ENCODE measurements at places on chromosomes 16 and 17. TPM values are rescaled to one million over a fixed set of nuclear protein-coding genes. Genes with fewer than 3 reads are reported as not detected.

GRCh38 chr17:46115699-46116098 is 77.5 kb downstream of the KANSL1 start:
- no peak for DNase-seq

DNA sequence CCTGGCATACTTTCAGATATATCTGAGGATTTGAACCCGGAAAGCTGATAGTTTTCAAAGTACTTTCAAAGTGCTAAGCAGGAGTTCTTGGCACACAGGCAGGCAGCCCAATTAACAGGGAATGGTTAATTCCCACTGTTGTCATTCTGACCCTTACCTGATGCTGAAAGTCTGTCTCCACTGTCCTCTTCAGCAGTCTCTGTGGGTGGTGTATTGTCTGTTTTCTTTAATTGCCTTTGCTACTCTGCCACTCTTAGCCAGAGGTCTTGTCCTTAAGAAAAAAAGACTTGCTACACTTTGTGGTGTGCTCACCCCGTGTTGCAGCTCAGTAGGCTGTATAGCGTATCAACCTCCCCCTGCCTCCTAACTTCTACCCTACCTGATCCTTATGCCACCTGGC is 63.2 kb upstream of the SLC12A3 start:
- no peak for DNase-seq

DNA sequence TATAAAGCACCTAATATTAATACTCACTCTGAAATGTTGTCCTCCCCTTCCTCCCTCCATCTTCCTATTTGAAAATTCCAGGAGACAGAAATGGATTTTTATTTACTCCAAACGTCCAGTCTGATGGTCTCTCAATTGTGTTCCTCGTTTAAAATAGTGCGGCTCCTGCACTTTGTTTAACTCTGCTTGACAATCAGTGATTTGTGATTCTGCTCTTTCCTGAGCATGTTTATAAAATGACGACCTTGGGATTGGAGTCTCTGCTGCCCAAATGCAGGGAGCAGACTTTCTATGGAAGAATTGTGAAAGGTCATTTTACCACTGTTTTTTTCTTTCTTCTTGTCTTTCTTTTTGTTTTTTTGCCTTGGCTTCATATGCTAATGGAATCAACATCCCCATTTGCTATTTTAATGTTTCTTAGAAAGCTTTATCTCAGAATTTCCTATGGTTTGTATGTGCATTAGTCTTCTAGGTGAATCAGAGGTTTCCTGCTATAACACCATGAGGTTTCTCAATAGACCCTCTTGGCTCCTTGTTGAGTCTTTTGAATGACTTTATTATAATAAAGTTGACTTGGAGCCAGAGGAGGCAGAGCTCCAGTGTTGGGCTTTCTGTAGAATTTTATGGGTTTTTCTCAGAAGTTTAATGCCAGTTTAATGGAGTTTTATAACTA is 376.5 kb downstream of the CDH11 start:
- peak; percentile 78 for DNase-seq

DNA sequence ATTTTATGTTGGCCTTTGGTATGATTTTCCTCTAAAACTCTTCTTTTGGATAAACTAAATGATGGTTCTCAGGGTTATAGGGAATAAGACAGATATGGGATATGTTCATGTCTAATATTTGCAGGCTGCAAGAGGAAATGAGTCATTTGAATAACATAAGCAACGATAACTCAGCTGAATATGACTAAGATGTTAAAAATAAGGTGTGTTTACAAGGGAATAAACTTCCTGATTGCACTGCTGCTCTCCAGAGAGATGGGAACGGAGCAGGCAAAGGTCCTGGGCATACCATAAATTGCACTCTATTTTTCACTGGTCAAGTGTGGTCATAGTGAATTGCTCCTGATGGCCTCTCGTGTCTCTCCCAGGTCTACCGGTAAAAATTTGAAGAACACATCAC is 666.2 kb downstream of the TOX3 start:
- DNase-seq: no peak

Gene FOXN1
- polyA plus RNA-seq: not detected

Gene SPNS2
- 75.1 TPM for polyA plus RNA-seq

Gene WNT9B
- 1.9 TPM for polyA plus RNA-seq

Gene HOXB6
- polyA plus RNA-seq: 44.0 TPM

Data from kidney (tissue), 22 donors.